A549 treated with GW870086 at 1 μM for 4 hours (cell line): ENCODE measurements at places on chromosomes 5 and 9. TPM values are rescaled to one million over a fixed set of nuclear protein-coding genes. Genes with fewer than 3 reads are reported as not detected.

Gene PCDHB10
- 0.05 TPM in 2 of 5 replicates, not detected in the others for total RNA-seq

Gene KIF27
- 1.00 to 1.1 TPM (median 1.0 TPM) in 5 replicates for total RNA-seq

Gene KCNV2
- not detected in 5 replicates for total RNA-seq

Gene GSN
- 65.6 to 76.2 TPM (median 74.7 TPM) in 5 replicates for total RNA-seq

Gene ARL14EPL
- 0.14 to 0.60 TPM (median 0.26 TPM) in 5 replicates for total RNA-seq

Gene ANKRD18A
- 5.6 to 13.3 TPM (median 9.8 TPM) in 5 replicates for total RNA-seq

Gene AGTPBP1
- total RNA-seq = 7.3 to 10.0 TPM (median 9.7 TPM) in 5 replicates
